ENCODE measurements at places on chromosomes 5 and 9.
A peak's percentile ranks its signal among the peaks of the same experiment; 100 is the strongest.

DNA sequence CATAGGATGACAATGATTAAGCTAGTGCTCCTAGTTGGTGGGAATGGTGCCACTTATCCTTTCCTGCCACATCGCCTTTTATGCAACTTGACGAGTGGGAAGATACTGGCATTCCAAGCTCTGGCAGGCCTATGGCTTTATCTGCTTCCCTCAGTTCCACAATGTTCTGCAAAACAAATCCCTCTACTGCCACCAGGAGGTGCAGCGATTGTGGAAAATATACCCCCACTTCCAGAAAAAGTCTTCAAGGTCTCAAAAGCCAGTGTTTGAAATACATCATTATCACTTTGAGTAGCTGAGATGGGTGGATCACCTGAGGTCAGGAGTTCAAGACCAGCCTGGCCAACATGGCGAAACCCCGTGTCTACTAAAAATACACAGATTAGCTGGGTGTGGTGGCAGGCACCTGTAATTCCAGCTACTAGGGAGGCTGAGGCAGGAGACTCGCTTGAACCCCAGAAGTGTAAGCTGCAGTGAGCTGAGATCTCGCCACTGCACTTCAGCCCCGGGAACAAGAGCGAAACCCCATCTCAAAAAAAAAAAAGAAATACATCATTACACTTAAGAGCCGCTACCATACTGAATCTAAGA is 3.4 kb downstream of the CLINT1 start:
- DNase-seq = peak; percentile 54

- no peak for DNase-seq
These were observed 186.6 kb upstream of the ZNF608 start for GRCh38 chr5:124932791-124933600.

- DNase-seq = no peak
These were observed 24.3 kb downstream of the S100Z start for GRCh38 chr5:76874088-76874581.

GRCh38 chr5:103245761-103246160 is 12.8 kb upstream of the MACIR start:
- DNase-seq = no peak

GRCh38 chr9:35835216-35835632 is 6.2 kb downstream of the TMEM8B start:
- peak; percentile 27 for DNase-seq

DNA sequence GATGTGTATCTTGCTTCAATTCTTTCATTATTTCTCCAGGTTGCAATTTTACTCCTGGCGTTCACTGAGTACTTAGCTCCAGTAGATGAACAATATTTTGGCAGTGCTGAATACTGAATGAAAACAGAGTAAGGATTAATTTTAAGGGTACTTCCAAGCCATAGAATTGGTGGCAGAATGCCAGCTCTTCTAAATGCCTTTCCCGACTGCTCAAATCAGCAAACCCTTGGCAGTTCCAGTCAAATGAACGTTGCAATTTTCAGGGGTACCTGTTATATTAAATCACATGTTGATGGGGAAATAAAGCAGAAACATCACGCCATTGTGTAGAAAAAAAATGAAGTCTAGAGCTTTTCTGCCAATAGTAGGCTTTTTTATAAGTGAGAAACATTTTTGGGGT is 282.4 kb upstream of the RPS23 start:
- DNase-seq = no peak

DNA sequence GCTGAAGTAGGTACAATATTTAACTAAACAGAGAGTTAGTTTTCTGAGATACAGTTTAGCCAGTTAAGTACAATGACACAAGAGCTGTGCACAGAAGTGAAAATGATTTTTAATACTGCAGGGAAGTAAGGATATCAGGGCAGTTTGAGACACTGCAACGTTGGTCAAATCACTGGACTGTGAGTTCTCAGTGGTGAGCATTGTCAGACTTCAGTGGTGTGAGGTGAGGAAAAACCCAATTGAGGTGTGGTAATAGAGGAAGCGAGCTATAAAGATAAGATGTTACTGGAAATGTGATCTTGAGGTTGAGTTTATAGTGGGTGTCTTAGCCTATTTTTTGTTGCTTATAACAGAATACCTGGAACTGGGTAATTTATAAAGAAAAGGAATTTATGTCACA is 12.8 kb upstream of the FBXL7 start:
- no peak for DNase-seq

- DNase-seq = no peak
These were observed 588 bp upstream of the PLPP1 start for GRCh38 chr5:55535199-55535905.

- DNase-seq = no peak
These were observed 3.7 kb upstream of the GM2A start for GRCh38 chr5:151249281-151249680.
